Effector memory CD8-positive, alpha-beta T cell (primary cell): ENCODE measurements at places on chromosomes 4 and X.

DNA sequence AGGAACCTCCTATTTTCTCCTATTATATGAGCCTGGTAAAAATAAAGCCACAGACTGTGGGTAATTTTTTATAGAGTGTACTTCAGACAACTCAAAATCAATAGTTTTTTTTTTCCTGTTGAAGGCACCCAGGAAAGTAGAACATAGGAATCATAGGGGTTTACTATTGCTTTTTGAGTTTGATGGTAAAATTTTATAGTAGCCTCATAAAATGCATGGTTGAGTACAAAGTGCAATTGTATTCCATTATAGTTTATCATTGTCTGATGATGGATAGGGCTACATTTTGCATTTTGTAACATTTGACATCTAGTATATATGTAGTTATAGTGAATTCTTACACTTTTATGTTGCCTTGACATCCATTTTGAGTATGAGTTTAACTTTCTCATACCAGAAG, 455.0 kb downstream of the STIM2 start:
- DNase-seq, result no peak

- no peak for DNase-seq
These were observed 24.4 kb upstream of the FAM47B start for GRCh38 chrX:34918091-34918736.

DNA sequence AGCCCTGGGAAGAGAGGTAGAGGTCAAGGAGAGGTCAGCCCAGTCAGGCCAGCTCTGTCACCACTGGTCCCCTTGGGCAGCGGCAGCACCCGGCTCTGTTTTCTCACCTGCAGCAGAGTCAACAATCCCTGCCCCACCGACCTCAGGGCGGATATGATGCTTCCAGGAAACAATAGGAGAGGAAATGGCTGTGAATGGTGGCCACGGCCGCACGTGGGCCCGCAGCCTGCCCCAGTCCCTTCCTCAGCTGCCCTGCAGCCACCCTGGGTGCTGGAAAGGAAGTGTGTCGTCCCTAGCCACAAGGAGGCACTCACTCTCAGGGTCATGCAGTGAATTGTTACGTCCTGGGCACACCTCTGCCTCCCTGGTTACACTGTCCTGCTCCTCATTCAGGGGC, 92.5 kb upstream of the ENPP6 start:
- peak; percentile 8 for DNase-seq

- DNase-seq, result peak; percentile 43
These were observed 8.6 kb upstream of the ZNF157 start for GRCh38 chrX:47361538-47362511.

DNA sequence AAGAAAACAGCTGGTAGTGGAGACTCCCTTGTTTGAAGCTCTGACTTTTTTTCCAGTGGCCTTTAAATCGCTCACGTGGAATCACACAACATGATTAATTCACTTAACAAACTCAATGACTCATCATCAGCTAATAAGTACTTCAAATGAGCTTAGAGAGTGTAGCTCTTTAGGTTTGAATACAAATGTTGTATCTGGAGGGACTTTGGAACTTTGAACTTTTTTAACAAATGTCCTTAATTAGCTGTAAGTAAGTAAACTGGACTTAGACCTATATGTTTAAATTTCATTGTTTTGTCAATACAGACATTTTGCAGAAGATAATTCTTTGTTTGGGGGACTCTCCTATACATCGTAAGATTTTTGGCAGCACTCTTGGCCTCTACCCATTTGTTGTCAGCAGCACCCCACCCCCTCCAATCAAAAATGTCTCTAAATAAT, 581.1 kb downstream of the SPRY1 start:
- DNase-seq, result no peak

DNA sequence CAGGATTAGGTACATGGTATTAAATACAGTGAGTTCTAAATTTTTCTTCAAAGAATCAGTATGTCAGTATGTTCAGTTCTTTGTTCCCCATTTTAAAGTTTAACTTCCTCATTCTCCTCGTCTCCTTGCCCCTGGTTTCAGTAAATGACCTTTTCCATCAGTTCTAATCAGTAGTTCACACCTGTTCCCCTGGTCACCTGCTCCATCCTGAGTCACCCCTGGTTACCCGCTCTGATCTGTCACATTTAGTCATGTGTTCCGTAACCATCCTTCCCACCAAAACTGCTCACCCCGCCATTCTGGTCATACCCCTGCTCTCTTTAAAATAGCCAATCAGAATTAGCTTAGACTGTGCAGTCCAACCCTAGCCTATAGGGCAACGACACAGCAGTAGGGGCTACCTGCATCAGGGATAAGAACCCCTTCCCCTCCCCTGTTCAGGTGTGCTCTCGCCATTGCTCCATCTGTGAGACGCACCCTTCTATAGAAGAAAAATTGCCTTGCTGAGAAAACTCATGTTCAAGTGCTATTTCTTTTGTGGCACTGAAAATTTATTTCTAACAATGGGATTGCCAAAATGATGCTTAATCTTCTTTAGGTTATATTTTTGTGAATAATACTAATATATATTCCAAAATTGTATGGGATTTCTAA, 181.3 kb downstream of the OR13H1 start:
- DNase-seq, result no peak

- DNase-seq, result no peak
These were observed 40.3 kb upstream of the ACSL4 start for GRCh38 chrX:109773374-109773773.

DNA sequence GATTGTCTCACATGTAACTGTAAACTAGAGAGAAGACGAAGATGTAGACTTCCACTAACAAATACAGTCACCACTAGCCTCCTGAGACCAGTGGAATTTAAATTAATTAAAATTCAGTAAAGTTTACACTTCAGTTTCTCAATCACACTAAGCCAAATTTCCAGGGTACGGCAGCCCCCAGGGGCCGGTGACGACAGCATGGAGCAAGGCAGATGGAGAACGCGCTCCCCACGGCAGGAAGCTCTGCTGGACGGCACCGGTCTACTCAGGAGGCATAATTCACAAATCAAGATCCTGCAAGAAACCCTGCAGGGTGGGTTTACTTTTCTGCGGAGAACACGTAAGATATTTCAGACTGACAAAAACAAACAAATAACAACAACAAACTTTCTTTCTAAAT, 80.7 kb downstream of the FAT1 start:
- no peak for DNase-seq

GRCh38 chrX:19659929-19660328, 144.6 kb upstream of the MAP3K15 start:
- DNase-seq, result no peak

- no peak for DNase-seq
These were observed 191.2 kb downstream of the IDS start for GRCh38 chrX:149313871-149314371.

DNA sequence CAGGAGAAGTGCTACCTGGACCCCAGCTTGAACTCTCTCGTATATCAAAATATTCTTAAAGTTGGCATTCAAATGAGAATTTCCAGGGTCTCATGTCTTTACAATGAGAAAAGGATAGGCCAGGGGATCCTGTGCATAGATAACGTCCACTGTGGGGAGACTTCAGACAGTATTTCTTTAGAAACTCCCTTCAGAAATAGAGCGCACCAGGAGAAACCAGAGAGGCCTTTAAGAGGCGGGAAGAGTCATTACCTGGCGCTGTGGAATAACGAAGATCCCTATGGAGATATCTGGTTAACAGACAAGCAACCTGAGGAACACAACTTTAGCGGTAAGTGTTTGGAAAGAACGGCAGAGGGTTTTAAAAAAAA, 600 bp downstream of the RADX start:
- no peak for DNase-seq

GRCh38 chr4:169948271-169948670, 77.9 kb downstream of the MFAP3L start:
- DNase-seq, result no peak

DNA sequence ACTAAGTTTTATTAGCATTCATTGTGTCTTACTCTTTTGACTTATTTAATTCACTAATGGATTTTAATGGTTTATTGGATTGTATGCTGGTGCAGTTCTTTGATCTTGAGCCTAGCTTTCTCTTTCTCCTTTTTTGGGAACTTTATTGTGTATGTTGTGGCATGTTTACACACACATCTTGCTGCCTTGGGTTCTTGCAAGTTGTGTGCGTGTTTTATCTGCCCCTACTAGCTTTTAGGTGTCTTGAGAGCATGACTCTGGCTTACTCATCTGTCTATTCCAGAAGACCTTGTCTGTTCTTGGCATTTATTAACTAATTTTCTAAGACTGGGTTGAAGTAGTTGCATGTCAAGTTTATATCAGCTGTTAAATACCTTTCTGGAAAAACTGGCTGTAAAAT, 2.7 kb downstream of the TMEM165 start:
- no peak for DNase-seq
